Activated effector memory CD4-positive, alpha-beta T cell treated with Interleukin-2 at 50 U/mL for 16 hours (primary cell): ENCODE measurements at places on chromosomes 4 and X.

- DNase-seq: no peak
These were observed 490 bp upstream of the PDZD4 start for GRCh38 chrX:153830640-153831428.

DNA sequence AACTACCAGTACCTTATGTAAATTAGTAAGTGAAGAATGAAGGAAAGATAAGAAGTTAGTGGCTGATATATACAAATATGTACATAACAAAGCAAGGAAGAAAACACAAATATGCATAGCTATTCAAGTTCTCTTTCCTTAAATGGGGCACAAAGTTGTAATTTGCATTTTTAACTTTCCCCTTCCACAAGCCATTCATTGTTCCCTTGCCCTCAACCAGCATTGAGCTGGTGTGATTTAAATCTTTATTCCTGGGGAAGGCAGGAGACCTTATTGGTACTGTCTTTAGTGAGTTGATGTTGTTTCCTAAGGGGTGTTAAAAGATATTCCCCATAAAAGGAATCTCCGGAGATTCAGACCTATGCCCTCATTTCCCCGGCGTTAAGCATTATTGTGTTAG lies 735.3 kb downstream of the PCDH18 start:
- no peak for DNase-seq

GRCh38 chr4:154015578-154015977 lies 226.7 kb upstream of the SFRP2 start:
- DNase-seq: no peak

DNA sequence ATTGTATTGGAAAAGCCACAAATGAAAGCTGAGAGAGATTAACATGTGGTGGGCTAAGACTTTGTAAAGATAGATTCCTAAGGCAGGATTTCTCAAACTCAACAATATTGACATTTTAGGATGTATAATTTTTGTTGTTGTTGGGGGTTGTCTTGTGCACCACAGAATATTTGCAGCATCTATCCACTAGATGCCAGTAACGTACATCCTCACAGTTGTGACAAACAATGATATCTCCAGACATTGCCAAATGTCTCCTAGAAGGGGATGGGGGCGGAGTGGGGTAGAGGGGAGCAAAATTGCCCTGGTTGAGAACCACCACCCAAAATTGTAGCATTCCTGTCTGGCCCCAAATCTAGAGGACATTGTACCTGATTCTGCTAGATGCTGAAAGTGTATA lies 14.7 kb upstream of the CBR4 start:
- DNase-seq: no peak

DNA sequence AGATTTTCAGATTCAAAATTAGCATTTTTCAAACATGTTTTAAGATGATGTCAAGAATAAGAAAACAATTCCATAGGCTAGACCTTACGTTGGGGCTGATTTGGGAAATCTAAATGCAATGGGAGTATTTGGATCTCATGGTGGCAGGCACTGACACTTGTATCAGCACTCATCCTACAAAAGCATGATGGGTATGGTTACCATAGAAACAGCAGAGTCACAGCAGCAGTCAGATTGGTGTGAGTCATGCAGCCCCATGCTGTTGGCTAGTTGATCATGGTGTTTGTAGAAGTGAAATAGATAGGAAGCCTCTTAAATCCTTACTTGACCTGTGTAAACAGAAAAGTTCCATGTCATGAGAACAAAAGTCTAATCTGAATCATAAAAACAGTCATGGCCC lies 1637.3 kb upstream of the PABPC4L start:
- no peak for DNase-seq

DNA sequence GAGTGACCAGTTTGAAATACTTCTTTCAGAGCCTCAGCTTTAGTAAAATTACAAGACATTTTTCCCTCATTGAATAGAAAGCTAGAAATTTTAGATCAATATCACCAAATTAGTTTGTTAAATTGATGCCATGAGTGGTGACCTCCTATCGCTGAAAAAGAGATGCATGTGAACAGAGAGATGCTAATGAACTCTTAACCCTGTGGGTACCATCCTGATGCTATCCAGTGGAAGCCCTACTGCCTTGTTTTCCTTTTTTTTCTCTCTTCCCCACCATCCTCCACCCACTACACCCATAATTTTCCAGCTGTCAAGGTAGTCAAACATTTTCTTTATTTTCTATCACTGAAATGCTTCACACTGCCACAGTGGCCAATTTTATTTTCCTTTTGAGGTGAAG lies 61.9 kb downstream of the PPEF1 start:
- DNase-seq: no peak

GRCh38 chr4:48275686-48276085 lies 6.0 kb upstream of the TEC start:
- no peak for DNase-seq

- DNase-seq: no peak
These were observed 102.3 kb downstream of the MID1 start for GRCh38 chrX:10518073-10518472.
